Stimulated activated CD8-positive, alpha-beta memory T cell treated with anti-CD3 and anti-CD28 coated beads, Interleukin-12 subunit alpha, Interleukin-12 subunit beta, amount 100 ng/mL, for 1 hour (primary cell): ENCODE measurements at places on chromosomes 7 and 10.

DNA sequence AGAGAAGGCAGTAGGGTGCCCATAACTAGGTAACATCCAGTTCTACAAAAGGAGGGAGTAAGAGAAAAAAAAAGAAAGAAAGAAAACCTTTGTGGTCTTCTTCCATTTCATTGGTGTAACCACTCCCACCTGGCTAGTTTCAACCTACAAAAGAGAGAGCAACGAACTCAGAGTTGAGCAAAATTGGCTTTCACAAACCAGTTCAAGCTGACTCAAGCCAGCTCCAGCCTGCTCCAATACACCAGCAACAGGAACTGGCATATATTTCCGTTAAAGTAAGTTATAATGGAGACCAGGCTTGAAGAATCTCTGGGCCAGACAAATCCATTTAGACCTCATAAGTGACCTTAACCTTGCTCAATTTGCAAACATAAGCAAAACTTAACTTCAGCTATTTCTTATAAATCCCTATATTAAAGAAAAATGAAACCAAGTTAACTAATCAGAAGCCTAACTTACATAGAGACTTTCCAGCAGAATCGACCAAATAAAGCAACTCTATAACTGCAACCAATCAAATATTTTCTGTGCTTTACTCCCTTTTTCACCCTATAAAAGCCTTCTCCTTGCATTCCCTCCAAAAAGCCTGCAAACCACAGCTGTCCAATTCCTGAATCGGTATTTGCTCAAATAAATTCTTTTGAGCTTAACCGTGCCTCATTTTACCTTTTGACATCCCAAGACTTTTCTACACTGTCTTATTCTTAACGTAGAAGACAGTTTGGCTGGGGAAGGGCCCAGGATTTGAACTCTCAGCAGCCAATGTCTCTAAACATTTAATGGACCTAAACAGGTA is 10.1 kb downstream of the ANKRD22 start:
- DNase-seq = no peak

- no peak for DNase-seq
Observed at GRCh38 chr7:106600569-106601373, 60.2 kb downstream of the CCDC71L start.

- no peak for DNase-seq
Observed at GRCh38 chr10:33287112-33287511, 47.4 kb downstream of the NRP1 start.

DNA sequence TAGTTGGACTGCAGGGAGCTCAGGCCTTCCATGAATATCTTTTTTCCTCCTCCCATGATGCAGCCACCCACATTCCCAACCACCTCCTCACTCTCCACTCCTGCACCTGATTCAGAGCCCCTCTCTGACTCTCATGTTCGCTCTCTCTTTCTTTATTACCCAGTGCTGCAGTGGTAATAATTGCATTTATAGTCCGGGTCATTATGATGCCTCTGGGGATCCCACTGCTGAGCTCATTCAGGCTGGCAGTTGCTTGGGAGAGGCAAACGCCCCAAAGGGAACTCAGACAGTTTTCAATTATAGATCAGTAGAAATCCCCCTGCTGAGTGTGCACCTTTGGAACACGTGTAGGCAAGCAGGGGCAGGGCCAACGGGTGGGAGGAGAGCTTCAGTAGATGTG is 953.0 kb downstream of the GRID1 start:
- DNase-seq = no peak

GRCh38 chr7:66921918-66922486 is 977 bp downstream of the TMEM248 start:
- no peak for DNase-seq

DNA sequence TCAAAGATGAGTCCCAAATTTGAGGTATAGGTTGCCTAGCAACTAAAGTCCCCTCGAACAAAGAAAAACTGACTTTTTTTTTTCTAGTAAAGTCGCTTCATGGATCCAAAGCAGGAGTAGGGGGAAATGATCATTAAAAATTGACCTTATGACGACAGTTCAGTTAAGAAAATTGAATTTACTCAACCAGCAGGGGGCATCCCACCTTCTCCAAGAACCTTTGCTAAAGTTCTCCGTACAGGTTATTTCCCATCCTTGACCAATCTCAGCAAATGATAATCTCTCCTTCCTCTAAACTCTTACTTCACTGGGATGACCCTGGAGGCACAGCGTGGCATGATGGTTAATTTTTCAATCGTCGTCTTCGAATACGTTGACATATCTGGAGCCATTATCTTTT is 228.3 kb downstream of the CALN1 start:
- DNase-seq = no peak

DNA sequence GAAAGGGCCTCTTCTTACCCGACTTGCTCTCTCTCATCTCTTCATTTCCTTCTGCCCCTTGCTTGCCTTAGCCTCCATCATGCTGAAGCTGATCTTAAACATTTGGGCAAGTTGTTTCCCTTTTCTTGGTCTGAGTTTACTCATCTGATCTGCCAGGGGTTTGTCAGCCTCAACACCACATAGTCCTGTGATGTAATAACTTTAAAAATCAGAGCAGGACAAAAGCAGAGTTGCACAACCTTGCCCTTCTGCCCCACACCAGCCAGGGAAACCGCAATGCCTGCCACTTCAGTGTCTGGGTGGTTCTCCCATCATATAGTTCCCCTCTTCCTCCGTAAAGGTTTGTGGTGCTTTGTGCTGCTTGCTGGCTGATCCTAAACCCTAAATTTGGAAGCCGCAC is 9.9 kb upstream of the LIPM start:
- DNase-seq = no peak

GRCh38 chr7:50591480-50592438 is 26.6 kb upstream of the DDC start:
- no peak for DNase-seq

GRCh38 chr10:21060626-21061025 is 163.5 kb upstream of the NEBL start:
- DNase-seq = no peak

- DNase-seq = no peak
Observed at GRCh38 chr7:94041529-94041928, 37.4 kb upstream of the BET1 start.

DNA sequence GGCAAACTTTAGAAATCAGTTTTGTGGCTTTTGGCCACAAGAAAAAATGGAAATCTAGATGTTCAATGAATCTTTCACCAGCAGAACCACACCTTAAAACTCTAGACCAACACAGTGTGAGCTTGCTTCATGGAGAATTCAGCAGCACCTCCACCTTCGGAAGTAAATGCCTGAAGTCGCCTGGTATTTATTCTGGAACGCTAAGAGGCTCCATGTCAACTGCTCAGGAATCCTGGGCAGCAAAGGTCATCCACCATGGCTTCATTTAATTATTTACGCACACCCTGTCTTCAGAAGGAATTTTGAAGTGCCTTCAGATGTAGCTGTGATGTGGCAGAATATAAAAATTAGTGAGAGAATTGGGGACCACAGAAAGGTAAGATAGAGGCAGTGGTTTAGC is 167.7 kb downstream of the GFRA1 start:
- no peak for DNase-seq

DNA sequence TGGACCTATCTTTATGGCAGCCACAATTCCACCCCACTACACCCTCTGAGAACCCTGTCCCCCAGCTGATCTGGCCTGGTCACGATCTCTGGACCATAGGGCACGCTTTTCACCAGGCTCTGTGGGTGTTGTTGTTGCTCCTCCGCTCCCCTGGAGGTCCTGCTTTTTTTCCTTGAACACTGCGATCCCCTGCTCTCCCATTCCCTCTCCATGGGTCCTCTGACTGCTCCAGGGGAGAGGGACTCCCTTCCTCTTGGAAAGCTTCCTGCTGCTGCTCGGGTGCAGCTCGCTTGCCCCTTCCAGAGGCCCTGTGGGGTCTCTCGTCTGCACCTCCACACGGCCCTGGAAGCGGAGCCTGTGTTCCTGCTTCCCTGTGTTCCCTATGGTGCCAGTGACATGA is 53.5 kb downstream of the SNX10 start:
- DNase-seq = no peak

- DNase-seq = peak; percentile 62
Observed at GRCh38 chr10:124650820-124651401, 93.3 kb downstream of the FAM53B start.

- DNase-seq = peak; percentile 9
Observed at GRCh38 chr10:121886997-121887622, 40.7 kb downstream of the ATE1 start.

DNA sequence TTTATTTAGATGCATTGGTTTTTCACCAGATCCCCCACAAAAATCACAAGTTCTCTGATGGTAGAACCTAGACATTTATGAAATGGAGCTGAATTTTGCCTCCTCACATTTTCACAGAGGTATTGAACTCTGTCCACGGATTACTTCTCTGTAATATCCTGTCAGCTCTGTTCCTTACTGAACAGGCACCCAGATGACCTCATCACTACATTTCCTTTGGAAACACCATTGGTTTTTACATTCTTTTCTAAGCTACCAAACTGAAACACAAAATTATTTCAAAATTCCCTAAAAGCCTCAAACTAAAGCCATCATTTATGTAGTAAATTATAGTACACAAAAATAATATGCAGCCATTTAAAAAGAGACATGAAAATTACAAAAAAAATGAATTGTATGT is 98.3 kb upstream of the KCNIP2 start:
- DNase-seq = no peak

- DNase-seq = no peak
Observed at GRCh38 chr7:134527979-134528371, 608 bp downstream of the AKR1B10 start.

DNA sequence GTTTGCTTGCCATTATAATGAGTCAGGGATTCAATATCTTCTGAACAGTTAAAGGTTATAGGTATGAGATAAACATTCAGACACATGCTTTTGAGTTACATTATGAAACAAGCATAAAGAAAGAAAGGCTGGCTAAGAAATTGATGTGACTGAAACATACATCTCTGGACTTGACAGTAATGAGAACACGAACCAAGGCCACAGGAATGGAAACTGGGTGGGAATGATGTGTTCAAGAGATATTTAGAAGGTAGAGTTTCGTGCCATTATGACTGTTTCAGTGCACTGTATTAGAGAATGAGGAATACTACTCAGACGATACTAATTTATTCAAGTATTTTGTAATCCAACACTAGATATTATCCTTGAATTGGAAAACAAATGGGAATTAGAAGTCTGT is 332.1 kb upstream of the MAGI2 start:
- no peak for DNase-seq

- no peak for DNase-seq
Observed at GRCh38 chr7:97167749-97168148, 50.3 kb downstream of the SDHAF3 start.

GRCh38 chr10:77240041-77240652 is 397.5 kb downstream of the KCNMA1 start:
- no peak for DNase-seq

DNA sequence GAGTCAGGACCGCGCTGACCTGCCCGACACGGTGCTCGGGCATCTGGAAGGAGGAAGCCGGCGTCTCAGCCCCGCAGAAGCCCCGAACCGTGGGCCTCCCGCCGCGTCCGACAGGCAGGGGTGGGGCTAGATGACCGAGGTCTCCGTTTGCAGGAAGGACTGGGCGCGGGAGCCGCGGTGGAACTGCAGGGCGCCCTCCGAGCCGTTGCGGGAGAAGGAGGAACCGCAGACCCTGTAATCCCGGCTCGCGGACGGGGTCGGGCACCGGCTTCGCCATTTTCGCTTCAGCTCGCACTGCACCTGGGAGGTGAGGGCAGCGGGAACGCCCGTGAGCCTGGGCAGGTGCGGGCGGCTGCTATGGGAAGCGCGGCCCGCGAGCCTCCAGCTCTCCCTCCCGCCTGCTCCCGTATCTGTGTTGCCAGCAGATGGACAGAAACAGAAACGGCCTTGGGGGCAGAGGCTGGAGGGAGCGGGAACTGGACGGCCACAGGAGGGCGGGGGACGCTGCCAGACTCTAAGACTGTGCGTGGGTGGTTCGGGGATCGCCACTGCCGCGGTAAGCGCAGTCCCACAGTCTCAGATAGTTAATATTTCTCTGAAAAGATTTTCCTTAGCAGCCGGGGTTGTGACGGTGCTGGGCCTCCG is 114.1 kb downstream of the VIPR2 start:
- DNase-seq = no peak

DNA sequence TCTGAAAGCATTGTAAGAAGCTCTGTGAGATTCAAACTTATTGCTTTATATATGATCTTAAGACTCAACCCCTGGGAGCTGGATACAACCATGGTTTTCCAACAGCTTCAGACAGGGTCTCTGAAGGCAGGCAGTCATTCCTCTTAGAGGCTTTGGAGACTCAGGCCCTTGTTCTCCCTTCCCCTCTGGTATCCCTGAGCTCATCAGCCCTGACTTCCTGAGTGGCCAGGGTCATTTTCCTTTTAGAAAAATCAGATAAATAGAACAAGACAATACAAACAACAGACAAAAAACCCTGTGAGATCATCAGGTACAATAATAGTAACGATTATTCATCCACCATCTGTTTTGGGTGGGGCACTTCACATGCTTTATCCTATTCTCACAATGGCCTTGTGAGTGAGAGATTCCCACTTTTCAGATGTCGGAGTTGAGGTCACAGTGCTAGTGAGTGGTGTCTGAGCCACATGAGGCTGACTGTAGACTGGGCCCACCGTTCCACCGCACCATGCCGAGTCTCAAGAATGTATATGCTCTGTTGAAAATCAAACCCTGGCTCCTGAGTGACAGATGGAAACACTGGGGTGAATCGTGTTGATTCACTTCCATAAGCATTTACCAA is 144.2 kb downstream of the CXCL12 start:
- no peak for DNase-seq

DNA sequence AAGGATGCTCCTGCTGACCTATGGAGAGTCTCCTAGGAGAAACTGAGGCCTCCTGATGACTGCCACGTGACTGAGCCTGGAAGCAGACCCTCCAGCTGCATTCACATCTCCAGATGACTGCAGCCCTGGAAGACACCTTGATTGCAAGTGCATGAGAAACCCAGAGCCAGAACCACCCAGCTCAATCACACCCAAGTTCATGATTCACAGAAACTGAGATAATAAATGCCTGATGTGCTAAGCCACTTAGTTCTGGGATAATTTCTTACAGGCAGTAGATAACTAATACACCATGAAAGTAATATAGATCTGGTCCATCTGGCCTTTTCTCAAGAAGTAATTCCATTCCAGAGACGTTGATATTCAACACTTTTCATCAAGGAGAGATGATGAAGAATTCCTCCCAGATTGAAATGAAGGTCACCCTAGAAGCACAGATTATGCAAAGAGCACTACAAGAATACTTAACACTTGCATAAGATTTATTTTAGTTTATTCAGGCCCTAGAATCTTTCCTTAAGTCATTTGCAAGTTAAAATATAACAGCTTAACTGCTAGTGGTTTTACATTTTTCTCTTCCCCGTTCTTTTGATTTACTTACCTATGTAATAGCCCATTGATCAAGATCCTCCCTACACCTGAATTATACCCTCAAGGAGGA is 208.2 kb upstream of the INHBA start:
- DNase-seq = no peak

- no peak for DNase-seq
Observed at GRCh38 chr7:140977741-140978140, 37.0 kb downstream of the MRPS33 start.

GRCh38 chr10:123967626-123968243 is 76.1 kb upstream of the CPXM2 start:
- peak; percentile 13 for DNase-seq
